ENCODE measurements at places on chromosomes 3 and 15.

GRCh38 chr3:161221806-161222600, 892 bp downstream of the NMD3 start:
- no peak for DNase-seq

DNA sequence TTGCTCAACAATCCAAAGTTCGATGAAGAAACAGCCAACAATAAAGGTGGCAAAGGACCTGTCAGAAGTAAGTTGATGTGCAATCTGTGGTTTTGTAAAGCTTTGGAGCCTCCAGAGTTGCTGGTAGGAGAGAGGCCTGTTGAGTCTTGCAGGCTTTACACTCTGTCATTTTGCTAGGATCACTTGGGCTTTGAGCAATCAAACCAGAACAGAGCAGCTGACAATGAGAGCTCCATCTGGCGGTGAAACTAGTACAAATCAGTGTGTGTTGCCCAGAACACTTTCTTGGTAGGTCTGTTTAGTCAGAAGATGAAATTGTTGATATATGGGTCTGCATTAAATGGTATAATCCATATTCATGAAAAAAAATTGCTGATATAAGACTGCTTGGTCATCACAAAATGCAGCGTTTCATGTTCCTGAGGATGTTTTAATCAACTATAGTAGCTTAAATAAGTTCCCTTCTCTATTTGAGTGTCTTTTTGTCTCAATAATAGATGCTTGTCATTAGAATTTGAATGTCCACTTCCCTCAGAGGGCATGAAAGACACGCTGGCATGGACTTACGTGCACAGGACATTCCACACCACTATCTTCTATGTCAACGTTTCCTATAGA, 25.7 kb downstream of the TMOD2 start:
- DNase-seq: peak; percentile 94

DNA sequence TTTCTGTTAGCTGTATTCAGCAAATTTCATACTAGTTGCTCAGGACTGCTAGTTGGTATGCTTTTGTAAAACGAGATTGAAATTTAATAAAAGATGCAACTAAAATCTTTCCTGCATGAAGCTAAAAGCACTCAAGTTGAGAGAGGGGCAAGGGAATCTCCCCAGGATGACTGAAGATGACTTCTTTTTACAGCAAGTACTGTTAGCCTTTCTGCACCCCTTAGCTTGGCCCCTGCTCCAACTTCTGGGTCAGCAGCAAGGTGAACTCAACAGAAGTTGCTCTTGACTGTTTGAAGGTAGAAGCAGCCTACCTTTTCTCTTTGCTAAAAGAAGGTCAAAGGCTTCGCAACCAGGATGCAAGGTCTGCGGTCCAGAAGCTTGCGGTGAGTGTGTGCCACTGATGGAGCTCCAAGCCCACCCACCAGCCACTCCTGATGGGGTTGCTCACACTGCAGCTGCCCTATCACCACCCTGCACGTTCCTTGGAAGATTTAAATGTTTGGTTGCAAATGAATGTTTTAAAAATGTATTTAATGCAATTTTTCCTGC, 32.5 kb downstream of the NME9 start:
- DNase-seq: no peak

GRCh38 chr3:158739078-158739477, 6.8 kb upstream of the RARRES1 start:
- DNase-seq: no peak

DNA sequence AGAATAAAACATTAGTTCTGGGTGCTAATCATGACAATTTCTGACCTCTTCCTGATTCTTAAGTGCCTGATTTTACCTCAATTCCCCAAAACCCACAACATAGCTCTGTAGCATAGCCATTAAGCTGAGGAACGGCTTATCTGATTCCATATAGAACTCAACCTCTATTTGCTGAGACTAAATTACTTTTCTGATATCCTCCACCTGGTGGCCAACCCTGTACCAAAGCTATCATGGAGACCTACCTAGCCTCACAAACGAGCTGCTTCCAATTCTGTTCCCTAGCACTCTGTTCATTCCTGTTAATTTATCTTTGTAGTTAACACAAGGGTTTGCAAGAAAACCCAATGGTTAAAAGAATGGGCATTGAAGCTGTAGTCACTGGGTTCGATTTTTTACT, 245.2 kb downstream of the PLOD2 start:
- DNase-seq: no peak

DNA sequence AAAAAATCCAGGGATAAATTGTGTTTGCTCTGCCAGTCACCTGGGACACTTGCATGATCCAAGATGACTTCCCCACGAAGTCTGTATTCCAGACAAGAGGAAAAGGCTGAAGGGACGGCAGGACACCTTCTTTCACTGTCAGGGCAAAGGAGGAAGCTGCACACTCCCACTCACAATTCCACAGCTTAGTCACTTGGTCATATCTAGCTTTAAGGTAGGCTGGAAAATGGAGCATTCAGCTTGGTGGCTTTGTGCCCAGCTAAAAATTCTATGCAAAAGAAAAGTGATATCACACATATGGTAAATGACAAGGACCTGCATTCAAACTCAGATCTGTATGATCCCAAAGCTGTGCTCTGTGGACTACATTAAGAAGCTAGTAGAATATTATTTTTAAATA, 109.2 kb upstream of the TPM1 start:
- DNase-seq: peak; percentile 48

GRCh38 chr15:74960286-74960685, 3.7 kb upstream of the RPP25 start:
- DNase-seq: no peak

- DNase-seq: no peak
These were observed 269.3 kb upstream of the UBE2E2 start for GRCh38 chr3:22933841-22934116.

- DNase-seq: no peak
These were observed 270.6 kb upstream of the HES1 start for GRCh38 chr3:193865339-193865738.

DNA sequence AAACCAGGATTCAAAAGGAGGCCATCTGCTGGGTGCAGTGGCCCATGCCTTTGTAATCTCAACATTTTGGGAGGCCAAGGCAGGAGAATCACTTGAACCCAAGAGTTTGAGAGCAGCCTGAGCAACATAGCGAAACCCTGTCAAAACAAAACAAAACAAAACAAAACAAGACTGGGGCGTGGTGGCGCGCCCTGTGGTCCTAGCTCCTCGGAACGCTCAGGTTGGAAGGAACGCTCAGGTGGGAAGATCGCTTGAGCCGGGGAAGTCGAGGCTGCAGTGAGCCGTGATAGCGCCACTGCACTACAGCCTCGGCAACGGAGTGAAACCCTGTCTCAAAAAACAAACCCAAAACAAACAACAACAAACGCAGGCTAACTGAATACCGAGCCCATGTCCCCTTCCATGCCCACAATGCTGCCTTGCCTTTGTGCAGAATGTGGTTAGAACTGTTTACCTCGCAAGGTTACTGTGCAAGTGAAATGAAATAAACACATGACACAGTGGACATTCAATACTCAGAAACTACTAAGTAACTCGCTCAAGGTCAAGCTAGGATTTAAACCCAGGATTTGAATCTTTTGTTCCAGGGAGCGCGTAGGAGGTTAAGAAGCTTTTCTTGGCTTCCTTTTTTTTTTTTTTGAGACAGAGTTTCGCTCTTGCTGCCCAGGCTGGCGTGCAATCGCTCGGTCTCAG, 766 bp upstream of the EMC4 start:
- no peak for DNase-seq

DNA sequence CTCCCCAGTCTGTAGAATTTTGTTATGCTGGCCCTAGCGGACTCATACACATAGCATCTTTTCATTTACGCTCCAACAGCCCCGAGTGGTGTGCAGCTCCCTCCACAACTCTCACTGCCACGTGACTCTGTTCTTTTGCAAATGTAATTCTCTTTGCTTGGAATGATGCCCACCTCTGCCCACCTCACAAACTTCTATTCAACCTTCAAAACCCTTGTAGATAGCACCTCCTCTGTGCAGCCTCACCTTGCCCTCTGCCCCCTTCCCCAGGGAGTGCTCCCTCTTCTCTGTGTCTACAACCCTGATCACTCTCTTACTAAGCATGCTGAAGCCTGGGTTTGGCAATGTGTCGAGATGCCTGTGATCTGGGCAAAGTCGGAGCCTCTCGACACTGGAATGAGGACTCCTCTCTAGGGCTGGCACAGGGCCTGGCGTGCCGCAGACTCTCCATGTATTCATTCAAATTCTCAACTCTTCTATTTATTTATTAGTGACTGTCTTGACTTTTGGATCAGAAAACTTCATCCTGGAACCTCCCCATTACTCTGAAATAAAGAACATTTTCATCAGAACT, 73.5 kb downstream of the MGLL start:
- no peak for DNase-seq

DNA sequence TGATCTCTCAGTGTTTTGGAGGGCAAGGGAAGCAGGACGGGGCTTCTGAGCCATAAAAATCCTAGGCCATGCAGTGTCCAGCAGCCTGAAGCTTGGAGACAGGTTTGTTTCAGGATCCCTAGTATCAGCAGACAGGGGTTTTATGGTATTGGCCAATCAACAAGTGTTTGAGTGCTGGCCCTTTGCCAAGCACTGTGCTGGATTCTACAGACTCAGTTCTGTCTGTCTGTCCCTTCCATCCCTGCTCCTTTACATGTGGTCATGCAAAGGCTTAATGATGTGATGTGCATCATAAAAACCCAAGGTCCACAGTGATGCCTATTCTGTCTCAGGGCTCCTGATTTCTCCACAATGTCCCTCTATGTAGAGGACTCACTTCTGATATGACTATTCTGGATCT, 184.1 kb downstream of the LRTM1 start:
- DNase-seq: no peak

All from bronchial epithelial cell (primary cell).